GM23338 (cell line): ENCODE measurements at places on chromosomes 11 and 22. TPM values are rescaled to one million over a fixed set of nuclear protein-coding genes. Genes with fewer than 3 reads are reported as not detected.

DNA sequence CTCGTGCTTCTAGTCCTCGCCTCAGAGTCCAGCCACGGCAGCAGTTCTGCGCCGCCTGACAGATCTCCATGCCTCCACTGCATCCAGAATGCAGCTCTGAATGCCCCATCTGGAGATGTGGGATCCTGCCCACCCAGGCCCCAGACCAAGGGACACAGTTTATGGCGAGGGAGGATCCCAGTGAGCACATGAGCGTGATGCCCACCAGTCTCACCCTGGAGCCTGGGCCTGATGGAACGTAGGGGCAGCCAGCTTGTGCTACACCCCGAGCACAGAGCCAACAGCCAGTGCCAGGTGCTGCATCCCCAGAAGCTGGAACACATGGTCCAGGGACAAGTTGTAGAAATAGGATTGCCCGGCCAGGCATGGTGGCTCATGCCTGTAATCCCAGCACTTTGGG is 10.4 kb downstream of the IGLL1 start:
- H3K36me3 ChIP-seq: no peaks in the 10 kb centered on the region
- DNase-seq: no peak
- H3K27ac ChIP-seq: no peak overlapping the region
- peaks cover 44% of the 10 kb centered on the region for H3K27me3 ChIP-seq
- H3K4me3 ChIP-seq: no peak overlapping the region
- no peaks in the 10 kb centered on the region for H3K4me1 ChIP-seq

DNA sequence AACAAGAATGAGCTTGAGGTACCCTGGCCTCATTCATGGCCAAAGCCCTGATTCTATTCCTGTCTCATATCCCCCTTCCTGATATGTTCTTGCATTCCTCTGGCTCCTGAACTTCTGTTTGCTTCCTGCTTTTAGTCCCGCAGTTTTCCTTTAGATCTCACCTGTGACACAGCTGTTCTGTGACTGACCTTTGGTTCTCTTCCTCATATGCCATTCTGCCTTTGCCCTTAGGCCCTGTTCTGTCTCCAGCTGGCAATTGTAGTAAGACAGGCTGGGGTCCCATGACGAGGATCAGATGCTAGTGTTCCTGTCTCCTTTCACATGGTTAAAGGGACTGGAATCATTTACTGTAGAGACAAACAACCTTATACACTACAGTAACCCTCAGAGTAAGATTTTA is 59.0 kb upstream of the PDE3B start:
- no peaks in the 10 kb centered on the region for H3K27me3 ChIP-seq
- no peak overlapping the region for H3K27ac ChIP-seq
- no peak overlapping the region for H3K4me3 ChIP-seq

DNA sequence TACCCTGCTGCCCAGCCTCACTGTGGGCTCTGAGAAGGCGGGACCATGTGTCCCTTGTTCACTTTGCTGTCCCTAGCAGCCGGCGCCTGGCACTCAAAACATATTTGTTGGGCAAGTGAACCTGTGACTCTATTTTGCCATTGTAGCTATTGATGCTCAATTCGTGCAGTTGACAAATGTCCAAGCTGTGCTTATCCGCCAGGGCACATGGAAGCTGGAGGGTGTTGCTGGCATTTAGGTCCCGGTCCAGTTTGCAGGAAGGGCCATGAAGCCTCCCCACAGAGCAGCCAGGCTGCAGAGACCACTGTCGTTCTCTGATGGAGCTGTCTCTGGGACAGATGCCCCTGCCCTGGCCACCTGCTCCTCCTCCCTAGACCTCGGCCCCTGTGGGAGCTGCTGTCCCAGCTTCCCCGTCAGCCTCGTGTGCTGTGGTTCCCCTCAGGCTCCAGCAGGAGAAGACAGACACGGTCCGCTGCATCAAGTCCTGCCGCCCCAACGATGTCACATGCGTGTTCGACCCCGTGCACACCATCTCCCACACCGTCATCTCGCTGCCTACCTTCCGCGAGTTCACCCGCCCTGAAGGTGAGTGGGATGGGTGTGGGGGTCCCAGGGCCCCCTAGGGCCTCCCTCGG is 71.5 kb downstream of the FBLN1 start:
- no peaks in the 10 kb centered on the region for H3K36me3 ChIP-seq
- no peaks in the 10 kb centered on the region for H3K27me3 ChIP-seq
- H3K4me1 ChIP-seq: no peaks in the 10 kb centered on the region
- H3K27ac ChIP-seq: no peak overlapping the region
- no peak overlapping the region for H3K4me3 ChIP-seq
- no peak for DNase-seq

DNA sequence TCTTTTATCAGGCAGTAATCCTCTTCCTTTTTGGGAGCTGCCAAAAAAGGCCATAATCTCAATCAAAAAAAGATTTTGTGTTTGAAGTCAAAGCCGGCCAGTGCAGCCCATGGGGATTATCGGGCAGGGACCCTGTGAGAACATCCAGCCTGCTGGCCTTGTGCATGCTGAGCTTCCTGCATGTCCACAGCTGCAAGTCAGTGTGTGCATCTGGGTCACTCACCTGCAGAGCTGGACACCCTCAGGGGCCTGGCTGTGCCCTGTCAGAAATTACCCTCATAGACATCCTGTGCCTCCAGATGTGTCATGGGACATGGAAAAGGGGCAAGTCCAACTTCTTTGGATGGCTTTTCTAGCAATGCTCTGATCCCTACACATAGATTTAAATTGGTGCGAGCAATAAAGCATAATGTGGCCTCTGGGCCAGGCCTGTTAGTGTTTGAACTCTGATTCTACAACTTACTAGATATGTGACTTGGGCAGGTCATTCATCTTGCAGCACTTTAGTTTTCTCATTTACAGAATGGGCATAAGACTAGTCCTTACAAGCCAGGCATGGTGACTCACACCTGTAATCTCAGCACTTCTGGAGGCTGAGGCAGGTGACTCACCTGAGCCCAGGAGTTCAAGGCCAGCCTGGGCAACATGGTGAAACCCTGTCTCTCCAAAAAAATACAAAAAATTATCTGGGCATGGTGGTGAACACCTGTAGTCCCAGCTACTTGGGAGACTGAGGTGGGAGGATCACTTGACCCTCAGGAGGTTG is 81.6 kb upstream of the LARGE1 start:
- H3K36me3 ChIP-seq: peaks cover 5% of the 10 kb centered on the region; the same call in 1 of the 2 replicates
- no peak overlapping the region for H3K4me3 ChIP-seq
- no peaks in the 10 kb centered on the region for H3K4me1 ChIP-seq
- H3K27me3 ChIP-seq: no peaks in the 10 kb centered on the region

DNA sequence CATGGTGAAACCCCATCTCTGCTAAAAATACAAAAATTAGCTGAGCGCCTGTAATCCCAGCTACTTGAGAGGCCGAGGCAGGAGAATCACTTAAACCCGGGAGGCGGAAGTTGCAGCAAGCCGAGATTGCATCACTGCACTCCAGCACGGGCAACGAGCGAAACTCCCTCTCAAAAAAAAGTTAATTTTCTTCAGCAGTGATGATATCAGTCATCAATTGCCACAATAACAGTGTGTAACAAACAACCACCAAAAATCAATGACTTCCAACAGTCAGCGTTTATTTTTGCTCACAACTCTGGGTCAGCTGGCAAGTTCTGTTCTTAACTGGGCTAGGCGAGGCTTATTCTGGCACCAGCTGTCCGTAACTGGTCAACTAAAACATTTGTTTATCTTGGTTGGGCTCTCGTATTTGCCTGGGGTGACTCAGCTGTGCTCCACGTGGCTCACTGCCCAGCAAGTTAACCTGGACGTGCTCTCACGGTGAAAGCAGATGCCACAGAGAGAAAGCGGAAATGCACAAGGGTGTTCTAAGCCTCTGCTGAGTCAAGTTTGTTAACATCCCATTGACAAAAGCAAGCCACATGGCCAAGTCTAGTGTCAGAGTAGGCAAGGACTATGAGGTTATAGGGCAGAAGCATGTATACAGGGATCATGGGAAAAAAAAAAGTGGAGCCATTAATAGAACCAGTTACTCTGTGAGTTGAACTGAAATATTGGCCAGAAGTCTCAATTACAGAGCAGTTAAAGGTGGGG is 52.1 kb downstream of the LHFPL7 start:
- no peaks in the 10 kb centered on the region for H3K27me3 ChIP-seq
- H3K4me1 ChIP-seq: peaks cover 10% of the 10 kb centered on the region; the same call in 1 of the 2 replicates

- H3K4me3 ChIP-seq: no peak overlapping the region
- no peaks in the 10 kb centered on the region for H3K4me1 ChIP-seq
- no peak for DNase-seq
- H3K27ac ChIP-seq: no peak overlapping the region
- H3K36me3 ChIP-seq: peaks cover 6% of the 10 kb centered on the region; the same call in 1 of the 2 replicates
Observed at GRCh38 chr11:81725701-81726100, 1008.0 kb downstream of the FAM181B start.

DNA sequence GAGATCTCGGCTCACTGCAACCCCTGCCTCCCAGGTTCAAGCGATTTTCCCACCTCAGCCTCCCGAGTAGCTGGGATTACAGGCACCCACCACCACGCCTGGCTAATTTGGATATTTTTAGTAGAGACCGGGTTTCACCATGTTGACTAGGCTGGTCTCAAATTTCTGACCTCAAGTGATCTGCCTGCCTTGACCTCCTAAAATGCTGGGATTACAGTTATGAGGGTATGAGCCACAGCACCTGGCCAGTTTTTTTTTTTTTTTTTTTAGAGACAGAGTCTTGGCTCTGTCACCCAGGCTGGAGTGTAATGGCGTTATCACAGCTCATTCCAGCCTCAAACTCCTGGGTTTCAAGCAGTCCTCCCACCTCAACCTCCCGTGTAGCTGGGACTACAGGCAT is 54.9 kb upstream of the PRR5 start:
- H3K36me3 ChIP-seq: no peaks in the 10 kb centered on the region
- no peaks in the 10 kb centered on the region for H3K27me3 ChIP-seq
- H3K4me1 ChIP-seq: no peaks in the 10 kb centered on the region
- no peak for DNase-seq
- no peak overlapping the region for H3K27ac ChIP-seq

- no peak overlapping the region for H3K27ac ChIP-seq
- no peak overlapping the region for H3K4me3 ChIP-seq
- H3K27me3 ChIP-seq: no peaks in the 10 kb centered on the region
- no peak for DNase-seq
- no peaks in the 10 kb centered on the region for H3K36me3 ChIP-seq
Observed at GRCh38 chr11:34558673-34559072, 45.1 kb upstream of the ELF5 start.

Gene KRTAP5-9
- not detected in 2 replicates for total RNA-seq

GRCh38 chr22:37777122-37777687 is 30.5 kb upstream of the GCAT start:
- H3K36me3 ChIP-seq: no peaks in the 10 kb centered on the region
- H3K4me3 ChIP-seq: no peak overlapping the region
- DNase-seq: peak; percentile 35
- no peaks in the 10 kb centered on the region for H3K27me3 ChIP-seq
- H3K27ac ChIP-seq: no peak overlapping the region

Gene MS4A15
- not detected in 2 replicates for total RNA-seq

DNA sequence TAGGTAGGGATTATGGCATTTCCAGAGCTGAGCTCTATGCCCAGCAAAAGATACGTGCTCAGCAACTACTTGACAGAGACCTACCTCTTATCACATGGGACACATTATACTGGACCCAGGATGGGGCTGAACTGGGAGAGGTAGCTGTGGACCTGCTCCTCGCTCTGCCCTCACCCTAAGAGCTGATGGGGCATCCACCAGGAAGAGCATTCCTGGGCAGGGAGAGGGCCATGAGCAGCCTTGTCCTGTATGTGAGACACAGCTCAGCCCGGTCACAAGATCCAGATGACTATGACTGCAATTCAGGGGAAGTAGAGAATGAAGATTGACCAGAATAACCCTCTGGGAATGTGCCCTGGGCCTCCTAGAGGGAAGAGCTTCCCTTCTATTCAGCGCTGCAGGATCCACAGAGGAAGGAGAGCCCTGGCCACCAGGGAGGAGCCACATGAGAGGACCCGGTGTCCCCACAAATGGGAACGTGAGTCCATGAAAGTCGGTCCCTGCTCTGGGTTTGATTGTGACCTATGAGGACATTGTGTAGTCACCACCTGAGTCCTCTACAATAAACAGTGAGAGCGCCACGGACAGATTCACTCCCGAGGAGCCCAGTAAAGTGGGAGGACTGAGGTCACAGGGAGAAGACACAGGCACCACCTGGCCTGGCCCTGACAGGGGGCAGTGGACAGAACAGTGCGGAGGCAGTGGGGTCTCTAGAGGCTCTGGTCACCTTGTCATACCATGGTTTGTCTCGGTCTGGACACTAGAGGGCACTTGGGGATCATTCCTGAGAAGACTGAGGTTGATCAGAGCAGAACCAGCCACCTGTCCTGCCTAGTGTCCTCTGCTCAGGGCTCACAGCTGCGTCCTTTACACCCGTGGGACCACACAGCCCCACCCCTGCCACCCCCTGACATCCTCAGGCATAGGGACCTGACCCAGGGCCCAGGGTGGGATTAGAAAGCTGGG is 99.5 kb downstream of the ZNF280B start:
- H3K4me3 ChIP-seq: no peak overlapping the region
- peaks cover 100% of the 10 kb centered on the region for H3K27me3 ChIP-seq
- no peaks in the 10 kb centered on the region for H3K36me3 ChIP-seq

GRCh38 chr11:31870609-31871309 is 59.6 kb upstream of the PAX6 start:
- no peaks in the 10 kb centered on the region for H3K36me3 ChIP-seq
- H3K4me1 ChIP-seq: peaks cover 15% of the 10 kb centered on the region
- peak overlapping the region; percentile 46 for H3K4me3 ChIP-seq
- H3K27me3 ChIP-seq: peaks cover 33% of the 10 kb centered on the region
- no peak overlapping the region for H3K27ac ChIP-seq

Gene GNAZ
- total RNA-seq: 9.9 and 11.1 TPM in 2 replicates

DNA sequence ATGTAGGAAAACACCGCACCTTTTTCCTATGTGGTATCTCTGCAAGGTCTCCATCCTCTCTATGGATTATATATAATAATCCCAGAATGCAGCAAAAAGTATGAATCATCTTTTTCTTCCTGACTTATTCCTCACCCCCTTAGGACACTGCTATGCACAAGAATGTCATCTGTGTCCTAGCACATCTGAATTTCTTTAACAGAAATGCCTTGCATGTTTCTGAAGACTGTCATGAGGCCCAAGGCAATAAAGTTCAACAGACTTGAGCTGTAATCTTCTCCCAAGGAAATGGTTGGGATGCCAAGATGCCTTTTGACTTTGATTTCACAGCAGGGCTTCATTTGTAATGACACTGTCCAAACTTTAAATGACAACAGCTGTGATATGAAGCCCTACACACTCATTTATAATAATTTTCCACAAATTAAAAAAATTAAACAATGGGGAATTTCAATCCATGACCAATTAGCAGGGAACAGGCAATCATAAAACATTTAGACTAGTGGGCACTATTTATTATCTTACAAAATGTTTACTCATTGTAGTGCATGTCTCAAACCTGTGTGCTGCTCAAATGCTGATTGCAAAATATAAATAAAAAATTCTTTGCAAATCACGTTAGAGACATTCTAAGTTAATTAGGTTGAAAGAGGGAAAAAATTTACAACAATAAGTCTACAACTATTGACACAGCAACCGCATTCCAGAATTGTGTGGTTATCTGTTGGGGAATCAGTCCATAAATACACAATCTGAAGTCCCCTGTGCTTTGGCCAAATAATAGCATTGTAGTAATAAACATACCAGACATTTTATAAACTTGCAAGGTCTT is 242.3 kb downstream of the SWAP70 start:
- H3K27ac ChIP-seq: peak overlapping the region; percentile 93
- no peaks in the 10 kb centered on the region for H3K36me3 ChIP-seq
- no peak overlapping the region for H3K4me3 ChIP-seq
- peak; percentile 86 for DNase-seq
- peaks cover 28% of the 10 kb centered on the region for H3K4me1 ChIP-seq
- H3K27me3 ChIP-seq: no peaks in the 10 kb centered on the region

Gene SAA1
- not detected in 2 replicates for total RNA-seq

Gene PRDM11
- 10.4 and 13.4 TPM in 2 replicates for total RNA-seq
